GM23338 (cell line): ENCODE measurements at places on chromosomes 7 and 10. TPM values are rescaled to one million over a fixed set of nuclear protein-coding genes. Genes with fewer than 3 reads are reported as not detected.

DNA sequence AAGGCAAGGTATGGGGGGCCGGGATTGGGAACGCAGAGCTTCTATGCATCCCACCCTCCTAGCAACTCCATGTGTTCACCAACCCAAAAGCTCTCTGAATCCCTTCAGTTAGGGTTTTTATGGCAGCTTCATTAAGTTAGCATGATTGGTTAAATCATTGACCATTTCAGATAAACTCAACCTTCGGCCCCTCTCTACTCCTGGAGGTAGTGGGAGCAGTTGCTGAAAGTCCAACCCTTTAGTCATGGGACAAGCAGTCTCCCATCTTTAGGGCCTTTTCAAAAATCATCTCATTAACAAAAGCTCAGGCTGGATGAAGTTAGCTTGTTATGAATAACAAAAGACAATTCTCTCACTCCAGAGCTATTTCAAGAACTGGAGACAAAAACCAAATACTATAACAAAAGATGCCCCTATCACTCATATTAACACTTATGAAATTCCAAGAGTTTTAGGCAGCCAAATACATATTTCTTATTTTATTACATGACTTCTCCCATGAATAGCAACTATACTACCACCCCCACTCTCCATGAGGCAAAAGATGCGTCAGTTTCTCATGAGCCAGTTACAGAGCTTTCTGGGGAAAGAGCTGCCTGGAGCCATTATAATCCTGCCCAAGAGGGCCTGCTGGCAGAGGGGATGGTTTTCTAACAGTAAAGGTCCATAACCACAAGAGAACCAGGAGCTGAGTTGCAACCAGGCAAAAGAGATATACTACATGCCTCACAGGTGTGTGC, 44.6 kb downstream of the SLC16A12 start:
- no peaks in the 10 kb centered on the region for H3K27me3 ChIP-seq
- H3K36me3 ChIP-seq = no peaks in the 10 kb centered on the region
- no peak overlapping the region for H3K4me3 ChIP-seq
- no peak for DNase-seq
- H3K4me1 ChIP-seq = peaks cover 19% of the 10 kb centered on the region

DNA sequence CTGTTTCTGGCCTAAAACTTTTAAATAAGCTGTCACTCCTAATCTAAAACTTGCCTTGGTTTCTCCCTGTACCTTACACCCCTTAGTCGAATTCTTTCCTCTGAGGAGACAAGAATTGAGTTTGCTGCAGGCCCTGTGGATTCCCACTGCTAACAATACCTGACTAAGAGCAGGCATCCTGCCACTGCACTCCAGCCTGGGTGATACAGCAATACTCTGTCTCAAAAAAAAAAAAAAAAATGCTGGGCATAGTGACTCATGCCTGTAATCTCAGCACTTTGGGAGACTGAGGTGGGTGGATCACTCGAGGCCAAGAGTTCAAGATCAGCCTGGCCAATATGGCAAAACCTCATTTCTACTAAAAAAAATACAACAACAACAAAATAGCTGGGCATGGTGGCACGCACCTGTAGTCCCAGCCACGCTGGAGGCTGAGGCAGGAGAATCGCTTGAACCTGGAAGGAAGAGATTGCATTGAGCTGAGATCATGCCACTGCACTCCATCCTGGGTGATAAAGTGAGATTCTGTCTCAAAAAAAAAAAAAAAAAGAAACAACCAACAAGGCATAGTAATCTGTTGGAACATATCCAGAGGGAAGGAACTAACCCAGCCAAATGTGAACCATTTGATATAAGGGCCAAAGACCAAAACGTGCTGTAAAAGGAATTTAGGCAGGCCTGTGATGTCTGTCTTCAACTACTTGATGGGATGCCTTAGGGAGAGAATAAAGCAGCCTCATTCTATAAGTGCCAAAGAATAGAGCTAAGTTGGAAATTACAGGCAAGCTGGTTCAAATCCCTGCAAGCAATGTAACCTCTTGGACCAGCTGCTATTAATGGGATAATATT, 732.7 kb upstream of the AUTS2 start:
- no peaks in the 10 kb centered on the region for H3K27me3 ChIP-seq
- no peak for DNase-seq
- H3K4me1 ChIP-seq = peaks cover 8% of the 10 kb centered on the region
- no peak overlapping the region for H3K4me3 ChIP-seq
- H3K36me3 ChIP-seq = no peaks in the 10 kb centered on the region
- no peak overlapping the region for H3K27ac ChIP-seq

CALD1 gene
- total RNA-seq = 132 and 133 TPM in 2 replicates

- H3K4me1 ChIP-seq = peaks cover 8% of the 10 kb centered on the region; the same call in 1 of the 2 replicates
- DNase-seq = no peak
- no peak overlapping the region for H3K4me3 ChIP-seq
These were observed 991 bp upstream of the DLD start for GRCh38 chr7:107889992-107890391.

CABCOCO1 gene
- total RNA-seq = not detected in 2 replicates

GRCh38 chr10:10259013-10259412, 758.7 kb upstream of the CELF2 start:
- H3K27me3 ChIP-seq = no peaks in the 10 kb centered on the region
- DNase-seq = peak; percentile 8
- no peak overlapping the region for H3K4me3 ChIP-seq
- no peaks in the 10 kb centered on the region for H3K36me3 ChIP-seq
- no peak overlapping the region for H3K27ac ChIP-seq
- no peaks in the 10 kb centered on the region for H3K4me1 ChIP-seq

- H3K27me3 ChIP-seq = peaks cover 33% of the 10 kb centered on the region
- H3K36me3 ChIP-seq = no peaks in the 10 kb centered on the region
- no peak overlapping the region for H3K27ac ChIP-seq
- H3K4me3 ChIP-seq = peak overlapping the region; percentile 92
These were observed 785 bp downstream of the WDR86 start for GRCh38 chr7:151408839-151409666.

FAM24B gene
- total RNA-seq = 6.5 and 10.9 TPM in 2 replicates

GPR37 gene
- 6.8 and 8.5 TPM in 2 replicates for total RNA-seq

- DNase-seq = no peak
- no peak overlapping the region for H3K4me3 ChIP-seq
- H3K27me3 ChIP-seq = no peaks in the 10 kb centered on the region
- H3K36me3 ChIP-seq = no peaks in the 10 kb centered on the region
- H3K4me1 ChIP-seq = peaks cover 19% of the 10 kb centered on the region
- no peak overlapping the region for H3K27ac ChIP-seq
These were observed 47.7 kb downstream of the RBM17 start for GRCh38 chr10:6136215-6137201.

DNA sequence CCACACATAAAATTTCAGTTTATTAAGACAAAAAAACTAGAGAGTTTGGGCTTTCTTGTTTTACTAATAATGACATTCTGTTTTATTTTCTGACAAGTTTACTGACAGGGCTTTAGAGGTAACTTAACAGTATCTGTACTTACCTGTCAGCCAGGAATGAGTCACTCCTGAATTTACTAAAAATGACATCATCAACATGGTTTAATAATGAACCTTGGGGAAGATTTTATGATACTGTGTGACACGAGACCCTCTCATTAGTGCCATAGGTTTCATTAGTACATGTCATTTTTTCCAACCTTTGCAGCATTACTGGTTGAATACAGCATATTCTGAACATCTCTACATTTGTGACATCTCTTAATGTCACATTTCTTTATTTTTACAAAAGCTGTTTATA, 131.1 kb downstream of the KCND2 start:
- no peak for DNase-seq
- H3K4me1 ChIP-seq = peaks cover 12% of the 10 kb centered on the region
- H3K27ac ChIP-seq = no peak overlapping the region
- H3K36me3 ChIP-seq = no peaks in the 10 kb centered on the region
- no peaks in the 10 kb centered on the region for H3K27me3 ChIP-seq
- H3K4me3 ChIP-seq = no peak overlapping the region

GRCh38 chr10:73732931-73733623, 11.1 kb upstream of the SEC24C start:
- H3K4me1 ChIP-seq = peaks cover 12% of the 10 kb centered on the region
- peak overlapping the region; percentile 59 for H3K4me3 ChIP-seq
- peaks cover under 1% of the 10 kb centered on the region; the same call in 1 of the 2 replicates for H3K36me3 ChIP-seq
- peak; percentile 78 for DNase-seq
- no peaks in the 10 kb centered on the region for H3K27me3 ChIP-seq
- no peak overlapping the region for H3K27ac ChIP-seq

GRCh38 chr7:155839461-155839860, 27.2 kb upstream of the SHH start:
- H3K27ac ChIP-seq = no peak overlapping the region
- no peak for DNase-seq
- H3K4me1 ChIP-seq = no peaks in the 10 kb centered on the region; the same call in 1 of the 2 replicates
- H3K27me3 ChIP-seq = no peaks in the 10 kb centered on the region
- no peak overlapping the region for H3K4me3 ChIP-seq

ARMH3 gene
- 11.1 and 97.4 TPM in 2 replicates for total RNA-seq

DNA sequence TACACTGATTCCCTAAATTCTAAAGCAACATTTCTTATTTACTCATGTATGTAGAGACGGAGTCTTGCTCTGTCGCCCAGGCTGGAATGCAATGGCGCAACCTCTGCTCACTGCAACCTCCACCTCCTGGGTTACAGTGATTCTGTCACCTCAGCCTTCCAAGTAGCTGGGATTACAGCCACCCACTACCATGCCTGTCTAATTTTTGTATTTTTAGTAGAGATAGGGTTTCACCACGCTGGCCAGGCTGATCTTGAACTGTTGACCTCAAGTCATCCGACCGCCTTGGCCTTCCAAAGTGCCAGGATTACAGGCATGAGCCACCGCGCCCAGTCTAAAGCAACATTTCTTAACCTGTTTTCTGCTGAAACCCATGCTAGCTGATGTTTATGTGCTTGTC, 227.6 kb upstream of the PLXDC2 start:
- H3K4me1 ChIP-seq = no peaks in the 10 kb centered on the region
- peaks cover 3% of the 10 kb centered on the region; the same call in 1 of the 2 replicates for H3K36me3 ChIP-seq
- DNase-seq = no peak
- H3K4me3 ChIP-seq = no peak overlapping the region
- H3K27ac ChIP-seq = no peak overlapping the region

CDNF gene
- 1.1 and 2.2 TPM in 2 replicates for total RNA-seq

ZNF22 gene
- 38.7 and 40.5 TPM in 2 replicates for total RNA-seq

DNA sequence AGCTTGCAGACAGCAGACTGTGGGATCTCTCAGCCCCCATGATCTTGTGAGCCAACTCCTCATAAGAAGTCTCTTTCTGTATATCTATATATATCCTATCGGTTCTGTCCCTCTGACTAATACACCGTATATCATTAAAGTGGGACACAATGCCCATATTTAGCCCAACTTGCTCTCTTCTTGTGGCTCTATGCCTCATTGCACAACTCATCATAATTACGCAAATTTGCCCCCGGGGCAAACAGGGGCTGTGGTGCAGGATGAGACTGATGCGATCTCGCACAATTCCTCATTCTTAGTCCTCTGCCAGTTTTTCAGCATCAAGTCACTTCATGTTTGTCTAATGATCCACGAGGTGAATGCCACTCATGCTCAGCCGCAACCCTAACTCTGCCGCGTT, 183.2 kb downstream of the PRPF18 start:
- no peaks in the 10 kb centered on the region for H3K27me3 ChIP-seq
- no peak overlapping the region for H3K4me3 ChIP-seq
- H3K4me1 ChIP-seq = 0 out of 2 replicates have a peak, but pooled peaks cover 5% of the 10 kb centered on the region
- no peak for DNase-seq
- no peaks in the 10 kb centered on the region for H3K36me3 ChIP-seq

- peaks cover 12% of the 10 kb centered on the region for H3K4me1 ChIP-seq
- H3K27me3 ChIP-seq = no peaks in the 10 kb centered on the region
- no peaks in the 10 kb centered on the region for H3K36me3 ChIP-seq
- no peak overlapping the region for H3K27ac ChIP-seq
- H3K4me3 ChIP-seq = no peak overlapping the region
These were observed 113.2 kb downstream of the CDK6 start for GRCh38 chr7:92723205-92723604.

DNA sequence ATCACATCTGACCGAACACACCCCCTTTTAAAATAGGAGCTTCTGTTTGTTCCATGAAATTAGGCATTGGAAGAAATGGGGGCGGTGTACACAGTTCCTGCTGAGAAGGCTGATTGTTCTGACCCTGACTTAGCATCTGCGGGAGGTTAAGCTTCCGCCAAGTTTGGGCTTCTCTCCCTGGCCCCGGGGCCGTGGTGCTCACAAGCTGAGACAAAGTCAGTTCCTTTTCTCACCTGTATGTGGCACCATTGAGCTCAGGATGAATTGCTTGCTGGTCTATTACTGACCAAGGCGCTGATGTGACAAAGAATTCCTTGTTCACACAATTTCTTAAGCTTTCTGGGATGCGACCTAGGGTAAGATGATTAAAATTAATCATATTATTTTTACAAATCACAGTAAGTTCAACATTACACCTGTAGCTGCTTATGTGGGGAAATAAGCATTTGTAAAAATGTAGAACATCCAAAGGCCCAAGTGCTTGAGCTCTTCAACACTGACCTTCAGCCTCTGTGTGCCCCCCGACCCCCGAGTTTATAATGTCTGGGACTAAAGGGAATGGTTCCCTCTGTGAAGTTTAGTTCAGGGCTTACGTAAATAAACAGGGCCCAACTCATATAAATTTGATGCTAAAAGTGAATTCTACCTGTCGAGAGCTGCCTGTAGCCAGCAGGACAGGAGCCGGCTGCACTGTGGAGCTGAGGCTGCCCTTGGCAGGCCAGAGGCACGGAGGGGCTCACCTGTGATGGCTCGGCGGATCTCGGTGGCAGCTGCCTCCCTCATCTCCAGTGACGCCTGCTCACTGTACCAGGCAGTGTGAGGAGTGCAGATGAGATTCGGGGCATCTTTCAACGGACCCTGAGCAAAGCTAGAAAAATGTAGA, 50.8 kb downstream of the ZRANB1 start:
- H3K27ac ChIP-seq = peak overlapping the region; percentile 18; the same call in 1 of the 2 replicates
- H3K4me3 ChIP-seq = no peak overlapping the region
- DNase-seq = peak; percentile 83
- peaks cover 50% of the 10 kb centered on the region for H3K36me3 ChIP-seq

GPR15LG gene
- total RNA-seq = not detected in 2 replicates

GRCh38 chr7:30585675-30586074, 9.0 kb upstream of the GARS1 start:
- peaks cover 23% of the 10 kb centered on the region for H3K4me1 ChIP-seq
- DNase-seq = no peak
- H3K27ac ChIP-seq = no peak overlapping the region
- H3K4me3 ChIP-seq = no peak overlapping the region
- peaks cover 21% of the 10 kb centered on the region; the same call in 1 of the 2 replicates for H3K36me3 ChIP-seq

ANKRD61 gene
- 0.42 and 0.70 TPM in 2 replicates for total RNA-seq

- peaks cover 3% of the 10 kb centered on the region; the same call in 1 of the 2 replicates for H3K36me3 ChIP-seq
- no peak for DNase-seq
- peaks cover 40% of the 10 kb centered on the region for H3K4me1 ChIP-seq
These were observed 21.3 kb downstream of the WNT8B start for GRCh38 chr10:100483876-100484666.

TACC2 gene
- total RNA-seq = 24.2 and 35.9 TPM in 2 replicates

- no peak overlapping the region for H3K4me3 ChIP-seq
- H3K36me3 ChIP-seq = no peaks in the 10 kb centered on the region
- DNase-seq = no peak
- peaks cover 48% of the 10 kb centered on the region for H3K4me1 ChIP-seq
- no peaks in the 10 kb centered on the region for H3K27me3 ChIP-seq
These were observed 86.5 kb downstream of the ARID5B start for GRCh38 chr10:61987951-61988379.

DNA sequence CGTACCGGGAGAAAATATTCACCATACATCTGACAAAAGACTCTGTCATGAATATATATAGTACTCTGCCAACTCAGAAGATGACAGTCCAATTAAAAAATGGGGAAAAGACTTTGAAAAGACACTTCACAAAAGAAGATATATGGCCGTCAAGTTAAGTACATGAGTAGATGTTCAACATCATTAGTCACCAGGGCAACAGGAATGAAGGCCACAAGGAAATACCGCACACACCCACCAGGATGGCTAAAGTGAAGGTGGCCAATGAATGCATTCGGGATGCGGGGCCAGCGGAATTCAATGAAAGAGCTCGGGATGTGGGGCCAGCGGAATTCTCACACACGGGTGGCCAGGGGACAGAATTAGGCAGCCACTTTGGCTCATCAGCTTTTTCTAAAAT, 42.2 kb downstream of the MAD1L1 start:
- no peaks in the 10 kb centered on the region for H3K27me3 ChIP-seq
- H3K27ac ChIP-seq = no peak overlapping the region
- no peak overlapping the region for H3K4me3 ChIP-seq
- H3K4me1 ChIP-seq = no peaks in the 10 kb centered on the region
- DNase-seq = no peak

ARHGEF5 gene
- 27.1 and 27.3 TPM in 2 replicates for total RNA-seq
